Mesothelial cell of epicardium (in vitro differentiated cells): ENCODE measurements at places on chromosomes 12 and 14.

- peaks cover 7% of the 10 kb centered on the region for H3K27me3 ChIP-seq
- H3K4me3 ChIP-seq, result no peak overlapping the region
- H3K36me3 ChIP-seq, result peaks cover 2% of the 10 kb centered on the region
- no peak overlapping the region for H3K27ac ChIP-seq
- DNase-seq, result no peak
Observed at GRCh38 chr12:88946372-88946997, 366.2 kb upstream of the KITLG start.

GRCh38 chr12:101566318-101566717 is 28.5 kb upstream of the MYBPC1 start:
- H3K27ac ChIP-seq, result no peak overlapping the region
- no peak overlapping the region for H3K4me3 ChIP-seq
- H3K27me3 ChIP-seq, result peaks cover 28% of the 10 kb centered on the region
- peaks cover 6% of the 10 kb centered on the region for H3K4me1 ChIP-seq
- no peak for DNase-seq

DNA sequence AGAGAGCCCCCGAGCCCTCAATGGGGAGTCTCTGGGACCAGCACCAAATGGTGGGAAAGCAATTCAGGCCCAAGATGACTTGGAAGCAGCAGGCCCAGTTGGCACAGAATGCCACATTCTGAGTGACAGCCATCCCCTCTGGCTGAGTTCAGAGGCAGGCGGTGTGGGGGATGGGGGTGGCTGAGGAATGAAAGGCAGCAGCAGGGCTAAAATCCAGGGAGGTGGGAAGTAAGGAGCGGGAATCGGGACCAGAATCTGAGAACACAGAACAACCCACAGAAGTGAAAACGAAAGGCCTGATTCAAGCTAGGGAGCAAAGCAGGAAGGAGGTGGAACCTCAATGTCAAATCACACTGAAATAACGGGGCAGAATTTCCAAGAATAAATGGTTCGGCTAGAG is 171.2 kb downstream of the CALM1 start:
- no peaks in the 10 kb centered on the region for H3K27me3 ChIP-seq
- peaks cover 15% of the 10 kb centered on the region for H3K4me1 ChIP-seq
- H3K4me3 ChIP-seq, result no peak overlapping the region
- H3K27ac ChIP-seq, result no peak overlapping the region
- no peak for DNase-seq

GRCh38 chr12:16224196-16224595 is 53.3 kb downstream of the SLC15A5 start:
- no peaks in the 10 kb centered on the region for H3K36me3 ChIP-seq
- H3K27ac ChIP-seq, result no peak overlapping the region
- H3K27me3 ChIP-seq, result peaks cover 6% of the 10 kb centered on the region
- no peaks in the 10 kb centered on the region for H3K4me1 ChIP-seq
- H3K4me3 ChIP-seq, result no peak overlapping the region
- no peak for DNase-seq

GRCh38 chr14:68377006-68377405 is 415.9 kb downstream of the ZFP36L1 start:
- no peak overlapping the region for H3K4me3 ChIP-seq
- peak overlapping the region; percentile 90 for H3K27ac ChIP-seq
- no peaks in the 10 kb centered on the region for H3K27me3 ChIP-seq
- no peak for DNase-seq

DNA sequence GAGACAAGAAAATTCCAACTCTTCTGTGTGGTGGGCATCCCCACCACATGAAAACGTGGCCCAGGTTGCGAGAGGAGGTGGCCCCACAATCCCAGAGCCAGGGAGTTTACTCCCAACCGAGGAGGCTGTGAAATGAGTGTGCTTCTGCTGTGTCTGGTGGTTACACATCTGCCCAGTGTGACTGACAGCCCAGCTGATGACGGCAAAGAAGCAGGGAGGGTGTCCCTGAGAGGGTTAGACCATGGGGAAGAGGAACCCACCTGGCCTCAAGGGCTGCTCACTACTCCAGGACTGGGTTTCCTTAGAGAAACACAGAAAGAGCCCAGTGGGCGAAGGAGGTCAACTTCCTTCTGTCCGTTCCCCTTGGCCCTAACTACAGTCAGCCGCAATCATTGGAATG is 24.6 kb downstream of the ZFP36L1 start:
- no peaks in the 10 kb centered on the region for H3K36me3 ChIP-seq
- H3K27me3 ChIP-seq, result no peaks in the 10 kb centered on the region
- no peak overlapping the region for H3K27ac ChIP-seq
- no peak for DNase-seq

GRCh38 chr14:66116732-66117131 is 369.4 kb upstream of the CCDC196 start:
- H3K27ac ChIP-seq, result no peak overlapping the region
- no peak for DNase-seq
- no peak overlapping the region for H3K4me3 ChIP-seq
- H3K36me3 ChIP-seq, result no peaks in the 10 kb centered on the region
- H3K27me3 ChIP-seq, result no peaks in the 10 kb centered on the region
- H3K4me1 ChIP-seq, result peaks cover 8% of the 10 kb centered on the region

DNA sequence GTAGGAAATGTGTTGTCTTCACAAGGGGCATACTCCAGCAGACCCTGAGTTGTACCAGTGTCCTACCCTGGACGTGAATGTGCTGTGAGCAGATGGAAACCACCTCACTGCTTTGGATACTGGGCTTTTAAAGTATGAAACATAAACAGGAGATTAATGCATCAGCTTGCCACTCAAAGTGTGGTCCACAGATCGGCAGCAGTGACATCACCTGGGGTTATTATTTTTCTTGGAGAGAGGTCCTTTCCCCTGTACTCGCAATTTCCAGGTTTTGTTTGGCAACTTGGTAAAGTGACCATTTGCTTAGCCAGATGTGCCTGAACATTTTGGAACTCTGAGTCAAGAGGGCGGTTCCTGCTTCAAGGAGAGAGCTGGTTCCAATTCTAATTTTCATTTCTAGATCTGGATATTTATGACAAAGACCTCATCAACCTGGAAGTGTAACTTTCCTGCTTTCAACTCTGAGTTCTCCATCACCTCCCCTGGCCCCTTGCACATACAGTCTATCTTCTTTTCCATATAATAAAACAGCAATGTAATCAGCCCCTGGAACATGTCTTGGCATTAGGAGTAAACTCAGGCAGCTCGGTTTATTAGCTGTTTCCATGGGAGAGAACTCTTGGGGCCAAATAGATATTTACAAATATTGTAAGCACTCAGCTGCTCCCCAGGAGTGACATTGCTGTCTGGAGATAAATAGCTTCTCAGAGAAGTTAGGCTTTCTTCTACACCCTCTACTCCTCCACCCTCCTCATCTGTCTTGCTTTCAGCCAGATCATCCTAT is 237.0 kb upstream of the TBX3 start:
- H3K27ac ChIP-seq, result peak overlapping the region; percentile 47
- H3K27me3 ChIP-seq, result no peaks in the 10 kb centered on the region
- H3K4me3 ChIP-seq, result no peak overlapping the region
- H3K4me1 ChIP-seq, result peaks cover 42% of the 10 kb centered on the region
- DNase-seq, result no peak
- H3K36me3 ChIP-seq, result peaks cover 20% of the 10 kb centered on the region

- H3K27ac ChIP-seq, result no peak overlapping the region
- peaks cover 2% of the 10 kb centered on the region for H3K36me3 ChIP-seq
- no peaks in the 10 kb centered on the region for H3K27me3 ChIP-seq
- H3K4me3 ChIP-seq, result no peak overlapping the region
- no peaks in the 10 kb centered on the region for H3K4me1 ChIP-seq
Observed at GRCh38 chr12:34625116-34625515, 602.8 kb downstream of the ALG10 start.

- peaks cover 36% of the 10 kb centered on the region for H3K4me1 ChIP-seq
- H3K4me3 ChIP-seq, result peak overlapping the region; percentile 33
Observed at GRCh38 chr12:131229426-131230339, 276.0 kb downstream of the ADGRD1 start.

DNA sequence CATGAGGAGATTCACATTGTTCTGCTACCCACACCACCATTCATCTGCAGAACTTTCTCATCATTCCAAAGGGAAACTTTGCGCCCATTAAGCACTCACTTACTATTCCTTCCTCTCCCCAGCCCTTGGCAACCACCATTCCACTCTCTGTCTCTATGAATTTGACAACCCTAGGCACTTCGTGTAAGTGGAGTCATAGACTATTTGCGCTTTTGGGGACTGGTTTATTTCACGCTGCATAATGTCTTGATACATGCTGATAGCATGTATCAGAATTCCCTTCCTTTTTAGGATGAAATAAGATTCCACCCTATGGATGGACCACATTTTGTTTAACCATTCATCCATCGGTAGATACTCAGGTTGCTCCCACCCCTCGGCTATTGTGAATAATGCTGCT is 4.5 kb upstream of the EML1 start:
- H3K36me3 ChIP-seq, result no peaks in the 10 kb centered on the region
- no peak overlapping the region for H3K27ac ChIP-seq
- peaks cover 23% of the 10 kb centered on the region for H3K27me3 ChIP-seq
- peaks cover 20% of the 10 kb centered on the region for H3K4me1 ChIP-seq
